Iris pigment epithelial cell (primary cell): ENCODE measurements at places on chromosomes 3 and 15.

GRCh38 chr3:159761369-159761768 lies 227.3 kb upstream of the IL12A start:
- DNase-seq, result peak; percentile 25

DNA sequence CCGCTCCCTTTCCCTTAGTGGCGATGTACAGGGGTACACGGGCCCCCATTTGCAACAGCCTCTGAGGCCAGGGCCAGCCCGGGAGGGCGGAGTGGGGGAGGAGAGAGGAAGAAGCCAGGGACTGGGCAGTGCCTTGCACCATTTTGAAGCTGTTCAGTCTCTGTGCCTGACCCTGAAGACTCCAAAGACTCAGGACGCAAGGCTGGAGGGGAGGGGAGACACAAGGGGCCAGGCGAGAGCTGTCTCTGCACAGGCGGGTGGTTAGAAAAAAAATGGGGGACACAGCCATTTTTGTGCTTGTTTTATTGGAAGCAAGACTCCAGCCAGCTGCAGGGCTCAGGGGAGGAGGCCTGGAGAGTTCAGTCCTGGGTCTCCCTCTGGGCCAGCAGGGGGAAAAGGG lies 1.6 kb downstream of the RPP25 start:
- DNase-seq, result no peak

GRCh38 chr3:97810779-97811390 lies 10.9 kb upstream of the CRYBG3 start:
- peak; percentile 54 for DNase-seq

GRCh38 chr3:118986734-118987133 lies 47.9 kb downstream of the IGSF11 start:
- no peak for DNase-seq

DNA sequence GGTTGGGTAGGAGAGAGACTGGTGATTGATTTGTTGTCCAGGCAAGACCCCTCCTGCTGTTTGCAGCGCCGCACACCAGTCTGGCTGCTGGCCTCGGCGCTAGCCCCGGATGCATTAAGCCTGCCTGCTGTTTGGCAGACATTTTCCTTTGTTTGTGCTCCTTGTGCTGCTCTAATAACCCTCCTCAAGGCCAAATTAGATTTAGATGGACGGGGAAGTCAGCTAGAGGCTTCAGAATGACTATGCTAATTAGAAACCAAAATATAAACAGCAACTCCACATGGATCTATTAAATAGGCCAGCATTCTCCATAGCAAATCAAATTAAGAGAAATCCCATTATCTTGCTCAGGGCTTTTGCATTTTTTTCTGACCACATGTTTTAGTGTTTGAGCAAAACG lies 445.2 kb downstream of the SQOR start:
- DNase-seq, result no peak

DNA sequence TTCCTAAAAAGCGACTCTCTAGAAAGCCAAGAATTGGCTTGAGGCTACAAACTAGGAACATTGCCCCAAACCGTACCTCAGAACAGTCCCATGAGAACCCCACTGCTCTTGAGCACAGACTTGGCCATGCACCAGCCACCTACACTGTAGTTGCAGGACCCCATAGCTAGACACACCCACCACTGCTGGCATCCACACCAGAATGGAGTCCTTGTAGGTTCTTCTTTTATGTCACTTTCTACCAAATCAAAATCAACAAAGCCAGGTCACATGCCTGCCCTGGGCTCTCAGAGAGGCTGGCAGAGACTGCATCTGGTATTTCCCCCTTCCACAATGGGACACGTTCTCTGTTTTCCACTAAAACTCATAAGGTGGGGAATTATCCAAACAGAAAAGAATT lies 290.5 kb downstream of the SHOX2 start:
- DNase-seq, result no peak

DNA sequence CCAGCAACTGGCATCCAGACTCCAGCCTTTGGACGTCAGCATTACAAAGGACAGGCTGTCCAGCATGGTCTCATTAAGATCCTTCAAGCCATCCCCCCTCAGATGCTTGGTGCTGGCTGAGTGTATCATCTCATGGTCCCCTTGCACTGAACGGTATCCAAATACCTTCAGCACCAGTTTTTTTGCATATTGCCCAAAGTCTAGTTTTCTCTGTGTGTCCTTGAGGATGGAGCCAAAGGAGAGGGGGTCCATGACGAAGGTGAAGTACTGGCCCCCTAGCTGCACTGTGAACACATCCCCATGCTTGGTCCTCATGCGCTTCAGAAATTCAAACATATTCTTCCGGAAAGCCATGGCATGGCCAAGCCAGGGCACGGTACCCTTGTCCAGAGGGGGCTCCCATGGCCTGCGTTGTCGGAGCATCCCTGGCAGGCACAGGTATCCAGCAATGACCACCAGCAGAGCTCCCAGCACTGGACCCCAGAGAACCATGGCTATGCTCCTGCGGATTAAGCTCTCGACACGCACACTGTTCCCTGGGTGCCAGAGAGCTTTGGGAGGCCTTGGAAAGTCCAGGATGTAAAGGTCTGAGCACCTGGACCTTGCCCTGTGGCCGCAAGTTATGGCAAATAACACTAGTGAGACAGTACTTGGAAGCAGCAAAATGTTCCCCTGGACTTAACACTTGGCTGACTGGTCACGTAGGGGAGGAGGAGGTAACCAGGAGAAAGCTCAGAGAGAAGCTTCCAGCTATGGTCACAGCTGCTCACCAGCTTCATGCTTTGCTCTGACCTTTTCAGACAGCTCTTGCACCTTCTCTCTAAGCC lies at the start of gene CYP8B1:
Gene CYP8B1 (minus strand): TSS at position 555 of the 827 bp plus-strand sequence. CDS start 63 bp downstream, at position 492.
- DNase-seq, result no peak

- no peak for DNase-seq
These were observed 355.3 kb upstream of the DCBLD2 start for GRCh38 chr3:99256788-99257187.

GRCh38 chr15:42354824-42355223 lies 4.5 kb upstream of the CAPN3 start:
- no peak for DNase-seq

GRCh38 chr3:192033246-192033645 lies 572.3 kb downstream of the PYDC2 start:
- DNase-seq, result peak; percentile 16

- no peak for DNase-seq
These were observed 41.8 kb downstream of the GOLGB1 start for GRCh38 chr3:121707531-121708273.

GRCh38 chr3:133394561-133395311 lies 5.1 kb upstream of the BFSP2 start:
- DNase-seq, result no peak

- no peak for DNase-seq
These were observed 61.4 kb downstream of the MFSD1 start for GRCh38 chr3:158863247-158863646.

GRCh38 chr3:64463981-64464380 lies 223.8 kb downstream of the ADAMTS9 start:
- no peak for DNase-seq

DNA sequence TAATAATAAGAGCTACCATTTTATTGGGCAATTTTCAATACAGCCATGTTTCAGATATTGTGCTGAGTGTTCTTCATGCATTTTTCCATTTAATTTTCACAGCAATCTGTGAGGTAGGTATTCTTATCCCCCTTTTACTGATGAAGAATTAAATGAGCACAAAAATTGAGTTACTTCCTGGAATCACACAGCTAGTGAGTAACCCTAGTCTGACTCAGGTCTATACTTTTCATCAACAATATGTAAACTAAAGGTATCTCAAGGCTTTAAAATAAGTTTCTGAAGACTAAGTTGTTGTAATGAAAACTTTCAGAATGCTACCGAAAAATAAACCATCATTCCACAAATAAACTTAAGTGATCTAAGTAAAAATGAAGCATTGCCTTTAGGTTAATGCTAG lies 22.3 kb downstream of the HACD2 start:
- peak; percentile 30 for DNase-seq

DNA sequence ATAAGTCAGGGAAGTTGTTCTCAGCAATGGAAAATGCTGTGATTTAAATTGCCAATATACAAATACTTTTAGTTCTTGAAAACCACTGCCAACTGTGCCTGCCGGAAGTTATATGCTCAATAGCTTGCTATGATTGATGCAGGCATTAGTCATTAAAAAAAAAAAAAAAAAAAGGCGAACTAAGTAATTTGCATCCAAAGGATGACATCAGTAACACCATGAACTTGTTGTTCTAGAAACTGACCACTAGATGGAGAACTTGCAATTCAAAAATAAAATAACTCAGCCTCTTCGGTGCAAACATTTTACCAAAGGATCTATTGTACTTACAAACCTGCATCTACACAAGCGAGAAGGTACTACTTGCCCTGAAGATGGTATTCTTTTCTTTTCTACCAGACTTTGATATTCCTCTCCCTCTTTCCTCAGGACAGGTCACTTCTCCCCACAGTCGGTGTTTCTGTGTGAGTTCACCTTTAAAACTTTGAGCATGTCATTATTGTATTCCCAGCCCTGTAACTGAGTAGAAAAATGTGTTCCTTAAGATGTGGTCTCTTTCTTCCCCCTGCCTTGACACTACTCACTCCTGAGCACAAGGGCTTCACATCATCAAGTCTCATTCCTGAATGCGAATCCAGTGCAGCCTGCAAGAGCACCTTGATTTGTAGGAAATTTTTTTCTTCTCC lies 115.0 kb upstream of the VEPH1 start:
- DNase-seq, result peak; percentile 59

DNA sequence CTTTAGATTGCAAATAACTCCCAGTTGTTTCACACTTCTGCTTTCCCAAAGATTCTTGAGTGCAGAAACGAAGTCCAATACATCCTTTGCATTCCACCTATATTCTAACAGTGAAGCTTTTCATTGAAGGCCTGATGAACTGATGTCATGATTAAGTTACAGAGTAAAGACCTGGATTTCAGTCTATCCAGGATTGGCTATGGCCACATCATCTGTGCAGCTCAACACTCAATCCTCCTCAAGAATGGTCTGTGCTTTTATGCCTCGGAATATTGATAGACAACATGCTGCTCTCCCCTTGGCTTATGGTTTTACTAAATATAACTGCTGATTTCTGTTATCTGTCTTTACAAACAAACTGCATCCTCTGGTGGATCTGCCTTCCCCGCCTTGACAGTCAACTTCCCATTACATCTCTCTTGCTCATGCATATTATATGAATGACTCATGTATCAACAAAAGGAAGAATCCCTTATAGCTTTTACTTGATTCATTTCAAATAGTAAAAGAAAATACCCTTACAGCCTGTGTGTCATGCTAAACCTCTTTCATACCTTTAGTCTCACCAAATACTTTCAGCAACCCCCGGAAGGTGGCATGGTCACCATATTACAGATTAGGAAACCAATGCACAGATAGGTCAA lies 59.5 kb downstream of the SCN11A start:
- DNase-seq, result peak; percentile 86

DNA sequence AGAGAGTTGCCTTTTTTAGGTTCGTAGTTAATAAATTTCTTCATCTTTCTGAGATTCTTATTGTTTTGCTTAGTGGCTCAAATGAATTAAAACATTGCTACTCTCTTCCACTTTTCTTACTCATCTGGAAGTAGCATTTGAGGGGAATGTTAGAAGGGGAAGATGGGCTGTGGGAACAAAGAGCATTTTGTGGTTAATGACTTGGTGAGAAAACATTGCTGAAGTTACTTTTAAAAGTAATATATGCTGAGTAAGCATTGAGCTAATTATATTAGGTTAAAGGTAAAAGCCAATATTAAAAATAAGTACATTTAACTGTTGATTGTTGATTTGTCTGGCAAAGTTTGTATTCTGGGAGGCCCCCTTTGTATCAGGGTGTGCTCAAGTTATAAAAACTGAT lies 5.7 kb downstream of the MORF4L1 start:
- DNase-seq, result peak; percentile 78

GRCh38 chr3:45915518-45916231 lies 27.6 kb upstream of the CXCR6 start:
- peak; percentile 98 for DNase-seq

DNA sequence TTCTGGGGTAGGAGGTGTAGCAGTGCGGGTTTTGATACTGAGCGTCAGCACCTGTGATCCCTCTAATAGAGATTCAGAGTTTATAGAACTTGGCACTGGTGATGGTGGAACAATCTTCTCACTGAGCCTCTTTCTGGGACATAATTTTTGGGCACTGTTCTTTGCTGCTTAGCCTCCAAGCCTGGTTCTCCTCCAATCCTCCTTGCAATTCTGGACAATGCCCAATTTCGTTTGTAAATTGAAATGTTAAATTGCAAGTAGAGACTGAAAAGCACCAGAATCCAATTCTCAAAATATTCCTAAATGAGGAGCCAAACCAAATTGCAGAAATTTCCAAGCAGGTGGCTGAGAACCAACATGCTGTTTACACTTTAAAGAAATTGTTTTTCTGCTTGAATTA lies 149.8 kb upstream of the ABI3BP start:
- no peak for DNase-seq

- DNase-seq, result peak; percentile 73
These were observed 10.4 kb downstream of the NR2F2 start for GRCh38 chr15:96340598-96341512.

GRCh38 chr15:79640206-79640605 lies 208.1 kb downstream of the MINAR1 start:
- DNase-seq, result peak; percentile 74

DNA sequence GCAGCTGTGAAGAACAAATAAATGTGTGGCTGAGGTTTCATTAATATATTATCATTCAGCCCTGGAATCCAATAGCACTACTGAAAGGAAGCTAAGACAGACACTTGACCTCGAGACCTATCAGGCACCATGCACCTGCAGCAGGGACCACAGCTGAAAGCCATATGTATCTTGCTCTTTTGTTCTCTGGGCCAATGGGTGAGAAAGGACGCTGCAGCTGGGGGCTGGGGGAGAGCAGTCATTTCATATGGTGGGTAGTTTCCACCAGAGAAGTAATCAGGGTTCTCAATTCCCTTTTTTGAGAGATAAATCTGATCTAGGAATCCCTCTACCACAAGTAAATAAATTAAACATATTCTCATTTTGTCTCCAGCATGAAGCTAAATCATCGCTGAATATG lies 225.6 kb upstream of the STRIT1 start:
- DNase-seq, result no peak

DNA sequence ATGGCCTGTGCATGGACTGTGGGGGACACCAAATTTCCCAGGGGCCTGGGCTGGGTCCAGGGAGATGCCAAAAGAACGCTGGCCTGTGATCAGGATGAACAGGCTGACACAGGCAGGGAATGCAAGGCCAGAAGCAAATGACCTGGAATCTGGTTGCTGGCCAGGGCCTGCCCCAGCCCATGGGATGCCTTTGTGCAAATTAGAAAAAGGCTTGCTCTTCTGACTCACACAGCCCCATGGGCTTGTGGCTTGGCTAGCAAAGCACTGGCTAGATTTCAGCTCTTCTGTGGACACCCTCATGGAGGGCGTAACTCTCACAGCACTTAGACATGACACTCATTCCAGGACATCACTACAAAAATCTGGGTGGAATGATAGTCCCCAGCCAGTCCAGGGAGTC lies 356.0 kb downstream of the SHQ1 start:
- peak; percentile 95 for DNase-seq

- no peak for DNase-seq
These were observed 46.1 kb downstream of the SLC2A2 start for GRCh38 chr3:170980399-170980798.

- peak; percentile 20 for DNase-seq
These were observed 1.0 kb downstream of the CPNE9 start for GRCh38 chr3:9704347-9705322.
